ENCODE measurements at places on chromosomes 4 and X. TPM values are rescaled to one million over a fixed set of nuclear protein-coding genes. Genes with fewer than 3 reads are reported as not detected.

Gene SLC16A2
- 2.4 TPM for polyA plus RNA-seq

Gene PCDH7
- polyA plus RNA-seq = 7.4 TPM

Gene ERCC6L
- 1.7 TPM for polyA plus RNA-seq

Gene MTMR8
- 1.3 TPM for polyA plus RNA-seq

Gene ENOPH1
- 51.7 TPM for polyA plus RNA-seq

Gene FGF16
- not detected for polyA plus RNA-seq

Gene ZNF827
- polyA plus RNA-seq = 2.0 TPM

Measured in esophagus (tissue), 2 donors.